ENCODE measurements at places on chromosomes 7 and 10.

DNA sequence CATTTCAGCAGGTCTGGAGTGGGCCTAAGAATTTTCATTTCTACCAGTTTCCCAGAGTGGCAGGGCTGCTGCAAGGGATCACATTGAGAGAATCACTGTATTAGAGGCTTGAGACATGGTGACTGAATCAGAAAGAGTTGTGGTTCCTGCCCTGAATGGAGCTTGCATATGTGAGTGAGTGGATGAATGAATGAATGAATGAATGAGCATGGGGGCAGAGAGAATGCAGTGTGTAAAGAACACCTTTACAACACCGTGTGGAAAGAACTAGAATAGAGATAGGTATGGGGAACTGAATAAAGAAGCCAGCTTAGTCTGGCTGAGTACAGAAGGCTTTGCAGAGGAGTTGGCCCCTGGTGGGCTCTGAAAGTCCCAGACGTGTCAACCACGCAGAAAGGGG lies 142.8 kb upstream of the AGK start:
- no peak for DNase-seq

GRCh38 chr7:4729266-4729665 lies 46.2 kb upstream of the AP5Z1 start:
- DNase-seq: no peak

DNA sequence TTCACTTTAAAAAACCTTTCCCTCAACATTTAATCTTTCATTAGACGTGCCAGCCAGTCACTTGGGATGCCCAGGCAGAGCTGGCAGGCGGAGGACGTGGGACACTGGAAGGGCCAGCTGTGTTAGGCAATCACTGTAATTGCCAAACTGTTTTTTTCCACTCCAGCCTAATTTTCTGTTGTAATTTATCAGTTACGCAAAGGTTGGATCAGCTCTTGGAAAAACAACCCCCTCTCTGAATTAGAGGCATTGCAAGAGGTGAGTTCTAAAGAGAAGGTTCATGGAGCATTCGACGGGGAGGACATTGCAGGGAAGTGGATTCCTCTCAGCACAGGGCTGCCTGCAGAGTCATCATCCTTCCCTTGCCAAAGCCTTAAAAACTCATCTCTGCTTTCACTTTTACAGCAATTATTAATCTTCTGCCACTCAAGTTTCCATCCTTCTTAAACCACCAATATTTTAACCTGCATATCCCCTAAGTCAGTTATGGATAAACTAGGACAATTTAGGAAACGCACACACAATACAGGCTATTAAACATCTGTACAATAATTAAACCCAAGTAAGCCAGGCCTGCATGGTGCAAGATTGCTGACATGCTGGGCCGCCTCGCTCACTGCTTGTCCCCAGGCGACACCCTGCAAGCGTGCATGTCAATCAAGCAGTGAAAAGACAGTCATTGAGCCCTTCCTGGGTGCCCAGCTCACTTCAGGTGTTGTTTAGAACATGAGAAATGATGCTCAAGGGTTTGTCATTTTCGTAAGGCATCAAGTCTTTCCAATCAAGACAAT lies 272.3 kb upstream of the RNF32 start:
- DNase-seq: no peak

GRCh38 chr10:88733215-88733614 lies 26.6 kb upstream of the LIPN start:
- DNase-seq: no peak

GRCh38 chr10:62650411-62650810 lies 154.1 kb upstream of the ADO start:
- no peak for DNase-seq

DNA sequence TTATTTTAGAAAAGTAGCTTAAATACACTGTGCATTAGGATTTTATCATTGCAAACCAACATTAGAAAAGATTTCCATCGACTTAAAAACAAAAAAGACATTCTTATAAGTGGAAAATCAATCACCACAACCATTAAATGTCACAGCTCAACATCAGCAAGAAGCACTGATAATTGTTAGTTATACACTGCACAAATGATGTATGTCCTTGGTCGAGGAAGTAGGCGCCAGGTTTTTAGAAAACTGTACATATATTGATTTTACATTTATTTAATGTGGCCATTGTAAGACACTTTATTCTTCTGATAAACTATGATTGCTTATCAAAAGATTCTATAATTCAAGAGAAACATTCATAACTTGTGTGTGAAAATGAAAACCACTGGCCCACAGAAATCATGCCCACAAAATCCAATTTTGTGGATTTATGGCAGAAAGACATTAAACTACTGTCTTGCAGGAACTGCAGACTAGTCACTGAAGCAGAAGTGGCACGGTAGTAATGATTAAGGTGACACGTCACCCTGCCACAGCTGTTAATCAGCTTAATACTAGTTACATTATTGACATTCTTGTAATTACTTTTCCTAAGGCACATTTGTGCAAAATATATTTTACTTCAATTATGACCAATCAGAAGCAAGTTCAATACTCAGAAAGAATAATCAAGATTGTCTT lies 79.4 kb downstream of the VPS41 start:
- DNase-seq: no peak

Data from HuH-7 (cell line).